Activated naive CD4-positive, alpha-beta T cell treated with anti-CD3 and anti-CD28 coated beads for 36 hours (primary cell): ENCODE measurements at places on chromosomes 2 and 18. TPM values are rescaled to one million over a fixed set of nuclear protein-coding genes. Genes with fewer than 3 reads are reported as not detected.

GRCh38 chr2:142467321-142467720 lies 336.5 kb upstream of the LRP1B start:
- H3K4me1 ChIP-seq: no peaks in the 10 kb centered on the region
- DNase-seq: no peak
- H3K36me3 ChIP-seq: no peaks in the 10 kb centered on the region
- H3K27me3 ChIP-seq: no peaks in the 10 kb centered on the region
- H3K27ac ChIP-seq: no peak overlapping the region
- H3K4me3 ChIP-seq: no peak overlapping the region

- H3K36me3 ChIP-seq: peaks cover 33% of the 10 kb centered on the region
- no peaks in the 10 kb centered on the region for H3K27me3 ChIP-seq
- H3K4me3 ChIP-seq: no peak overlapping the region
- peak overlapping the region; percentile 63 for H3K27ac ChIP-seq
Measured at GRCh38 chr2:200944467-200945394, 18.7 kb downstream of the ORC2 start.

DNA sequence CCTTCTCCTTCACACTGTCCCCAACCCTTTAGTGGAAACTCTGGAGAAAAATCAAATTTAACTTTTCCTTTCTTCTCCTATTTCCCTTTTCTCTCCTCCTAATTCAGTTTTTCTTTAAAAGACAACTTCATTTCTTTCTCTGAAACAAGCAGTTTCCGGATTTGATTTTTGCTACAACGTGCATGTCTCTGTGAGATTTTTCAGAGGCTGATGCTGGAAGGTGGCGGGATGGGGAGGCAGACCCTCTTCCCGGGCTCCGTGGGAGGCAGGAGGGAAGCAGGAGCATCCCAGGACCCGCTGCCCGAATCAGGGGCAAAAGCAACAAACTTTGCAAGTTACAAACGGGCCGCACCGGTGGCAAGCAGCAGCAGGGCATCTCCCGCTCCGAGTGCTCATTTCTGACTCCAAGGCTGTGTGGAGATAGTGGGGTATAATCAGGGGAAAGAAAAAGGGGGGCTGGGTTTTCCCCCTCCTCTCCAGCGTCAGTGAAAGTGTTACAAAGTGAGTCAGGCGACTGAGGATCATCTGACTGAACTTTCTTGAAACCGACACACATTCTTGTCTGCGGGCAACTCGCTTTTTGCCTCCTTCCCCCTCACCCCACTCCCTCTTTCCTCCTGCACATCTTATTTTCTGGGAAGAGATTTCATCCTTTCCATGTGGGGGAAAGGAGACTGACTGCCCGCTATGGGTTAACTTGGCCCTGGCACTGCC lies 6.4 kb downstream of the ZEB2 start:
- H3K36me3 ChIP-seq: no peaks in the 10 kb centered on the region
- H3K27me3 ChIP-seq: peaks cover 50% of the 10 kb centered on the region
- no peak for DNase-seq
- H3K4me3 ChIP-seq: no peak overlapping the region
- H3K4me1 ChIP-seq: peaks cover 15% of the 10 kb centered on the region

DNA sequence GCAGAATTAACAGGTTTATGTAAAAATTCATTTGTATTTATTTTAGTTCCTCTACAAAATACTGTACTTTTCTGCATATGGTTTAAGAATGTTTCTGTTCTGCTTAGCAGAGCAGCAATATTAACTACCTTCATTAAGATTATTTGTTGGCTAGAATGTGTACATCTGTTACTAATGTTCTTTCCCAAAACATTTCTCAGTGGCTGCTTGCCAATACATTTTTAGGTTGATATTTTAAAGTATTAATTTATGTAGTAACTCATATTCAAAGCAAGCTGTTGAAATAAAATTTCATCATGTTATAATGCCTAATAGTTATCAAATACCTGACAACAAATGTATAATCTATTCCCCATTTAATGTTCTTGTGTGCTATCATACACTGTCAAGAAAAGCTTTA lies 40.3 kb downstream of the PRKD3 start:
- H3K4me1 ChIP-seq: no peaks in the 10 kb centered on the region
- no peak for DNase-seq
- H3K27ac ChIP-seq: no peak overlapping the region
- no peaks in the 10 kb centered on the region for H3K27me3 ChIP-seq
- no peak overlapping the region for H3K4me3 ChIP-seq

- H3K36me3 ChIP-seq: no peaks in the 10 kb centered on the region
- no peak for DNase-seq
- no peak overlapping the region for H3K27ac ChIP-seq
- H3K4me1 ChIP-seq: no peaks in the 10 kb centered on the region
Measured at GRCh38 chr18:1408376-1408775, 503.7 kb downstream of the ADCYAP1 start.

DNA sequence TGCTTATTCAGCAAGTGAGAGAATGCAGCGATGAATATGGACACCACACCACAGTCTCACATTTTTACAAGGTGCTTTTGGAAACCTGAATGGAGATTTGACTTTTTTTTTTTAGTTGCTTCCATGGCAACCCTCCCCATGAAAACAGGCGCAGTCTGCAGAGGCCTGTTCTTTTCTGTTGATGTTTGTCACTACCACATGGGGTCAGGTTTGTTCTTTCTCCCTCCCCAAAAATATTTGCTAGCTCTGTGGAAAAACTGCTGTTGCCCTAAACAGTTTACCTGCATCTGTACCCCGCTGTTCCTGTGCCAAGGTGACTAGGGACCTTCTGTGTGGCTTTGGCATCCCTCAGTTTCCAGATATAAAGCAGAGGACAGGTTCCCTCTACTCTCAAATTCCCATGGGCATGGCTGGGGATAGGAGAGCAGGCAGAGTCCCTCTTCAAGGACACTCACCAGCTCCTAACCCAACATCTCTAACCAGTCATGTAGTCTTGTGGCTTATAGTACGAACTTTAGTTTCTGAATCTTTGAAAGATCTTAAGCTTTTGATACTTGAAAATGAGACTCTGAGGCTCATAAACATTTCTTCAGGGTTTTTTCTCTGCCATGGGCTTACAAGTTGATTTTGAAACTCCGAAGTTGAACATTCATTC lies 14.7 kb upstream of the MAPRE2 start:
- H3K4me3 ChIP-seq: no peak overlapping the region
- H3K27ac ChIP-seq: peak overlapping the region; percentile 38
- peaks cover 48% of the 10 kb centered on the region for H3K4me1 ChIP-seq
- DNase-seq: peak; percentile 29

DNA sequence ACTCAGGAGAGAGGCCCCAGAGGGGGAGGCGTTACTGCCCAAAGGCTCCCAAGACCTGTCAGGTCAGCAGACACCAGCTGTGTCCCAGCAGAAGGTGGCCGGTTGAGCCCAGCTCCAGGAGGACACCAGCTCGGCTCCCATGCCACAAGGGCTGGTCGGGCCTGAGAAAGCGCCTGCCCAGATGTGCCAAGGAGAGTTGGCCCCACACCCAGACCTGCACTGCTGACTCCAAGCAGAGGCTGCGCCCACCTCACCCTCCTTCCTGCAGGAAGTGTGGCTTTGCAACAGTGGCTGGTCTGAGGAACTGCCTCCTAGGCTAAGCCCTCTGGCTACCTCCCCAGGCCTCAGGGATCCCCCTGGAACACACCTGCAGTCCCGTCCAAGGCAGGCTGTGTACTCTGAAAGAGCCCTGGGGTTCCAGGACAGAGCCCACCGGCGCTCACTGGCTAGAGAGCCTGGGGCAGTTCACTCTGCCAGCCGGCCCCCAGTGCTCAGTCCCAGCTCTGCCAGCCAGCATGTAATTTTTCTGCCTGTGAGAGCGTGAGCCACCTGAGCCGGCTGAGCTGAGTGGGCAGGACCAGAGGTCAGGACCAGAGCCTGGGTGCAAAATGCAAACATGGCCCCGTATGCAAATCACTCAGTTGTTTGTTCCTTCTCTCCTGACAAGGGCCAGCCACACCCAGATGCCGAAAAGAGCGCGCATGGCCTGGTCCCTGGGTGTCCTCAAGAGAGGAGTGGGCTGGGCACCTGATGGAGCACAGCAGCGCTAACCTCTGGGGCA lies 36.9 kb upstream of the PTMA start:
- H3K27me3 ChIP-seq: no peaks in the 10 kb centered on the region
- no peak for DNase-seq

DNA sequence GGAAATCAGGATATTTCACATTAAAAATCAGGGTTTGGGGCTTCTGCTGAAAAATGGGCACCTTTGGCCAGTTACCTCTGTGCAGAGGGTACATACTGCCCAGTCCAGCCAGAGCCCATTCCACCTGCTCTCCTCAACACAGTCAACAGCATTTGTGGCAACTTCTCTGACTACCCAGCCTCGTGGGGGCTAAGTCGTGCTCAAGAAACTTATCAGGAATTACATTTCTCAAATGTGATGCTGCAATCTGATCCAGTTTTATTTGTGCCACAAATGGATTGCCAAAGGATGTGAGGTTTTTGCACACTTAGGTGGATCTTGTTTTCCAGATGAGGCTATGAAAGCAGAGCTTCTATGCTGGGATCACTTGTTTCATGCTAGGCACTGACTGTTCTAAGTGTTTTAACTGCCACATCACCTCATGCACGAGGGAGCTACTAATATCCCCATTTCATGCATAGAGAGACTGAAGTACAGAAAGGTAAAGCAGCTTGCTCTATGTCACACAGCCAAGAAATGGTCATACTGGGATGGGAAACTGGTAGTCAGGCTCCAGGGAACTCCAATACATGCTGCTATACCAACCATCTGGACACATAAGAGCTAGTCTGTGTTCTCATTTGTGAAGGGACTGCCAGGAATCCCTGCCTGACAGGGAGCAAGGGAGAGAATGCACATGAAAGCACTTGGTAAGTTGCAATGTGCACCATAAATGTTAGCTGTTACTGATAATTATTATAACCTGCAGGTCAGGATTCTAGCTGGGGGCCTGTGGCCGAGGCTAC lies 89.0 kb upstream of the HK2 start:
- H3K4me1 ChIP-seq: no peaks in the 10 kb centered on the region
- no peak overlapping the region for H3K27ac ChIP-seq
- DNase-seq: no peak
- no peaks in the 10 kb centered on the region for H3K36me3 ChIP-seq

DNA sequence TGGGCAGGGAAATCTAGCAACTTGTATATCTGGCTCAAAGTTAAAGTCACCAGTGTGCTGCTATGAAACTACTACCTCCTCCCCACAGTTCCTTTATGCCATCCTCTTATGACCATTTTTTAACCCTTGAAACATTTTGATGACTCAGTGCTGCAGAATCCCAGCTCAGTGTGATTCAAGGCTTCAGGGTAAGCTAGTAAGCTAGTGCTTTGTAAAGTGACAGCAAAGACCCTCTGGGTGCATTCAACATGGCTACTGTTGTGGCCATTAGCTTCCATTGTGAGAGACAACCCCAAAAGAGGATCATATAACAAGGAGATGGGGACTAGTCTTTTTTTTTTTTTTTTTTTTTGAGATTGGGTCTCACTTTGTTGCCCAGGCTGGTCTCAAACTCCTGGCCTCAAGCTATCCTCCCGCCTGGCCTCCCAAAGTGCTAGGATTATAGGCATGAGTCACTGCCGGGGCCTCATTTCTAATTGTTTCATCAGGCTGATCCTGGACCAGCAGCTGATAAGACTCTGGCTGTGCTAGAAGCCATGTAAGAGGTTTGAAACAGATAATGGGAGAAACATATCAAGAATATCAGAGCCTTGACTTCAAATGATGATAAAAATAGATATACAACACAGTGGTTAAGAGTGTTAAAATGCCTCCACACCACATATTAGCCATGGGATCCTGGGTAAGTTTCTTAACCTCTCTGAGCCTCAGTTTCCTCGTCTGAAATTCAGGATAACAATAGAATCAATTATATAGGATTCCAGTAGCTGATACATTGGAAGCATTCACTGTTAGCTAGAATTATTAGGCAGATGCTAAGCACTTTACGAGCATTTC lies 65.7 kb upstream of the RTN4 start:
- H3K27ac ChIP-seq: no peak overlapping the region
- DNase-seq: no peak
- no peak overlapping the region for H3K4me3 ChIP-seq
- H3K36me3 ChIP-seq: no peaks in the 10 kb centered on the region

Gene ASB18
- not detected for total RNA-seq

Gene C1GALT1C1L
- not detected for total RNA-seq

Gene CKAP2L
- 50.8 TPM for total RNA-seq
